Lung microvascular endothelial cell (primary cell): ENCODE measurements at places on chromosomes 16 and 17.

GRCh38 chr17:12659500-12659899, 6.2 kb upstream of the MYOCD start:
- no peak for DNase-seq

DNA sequence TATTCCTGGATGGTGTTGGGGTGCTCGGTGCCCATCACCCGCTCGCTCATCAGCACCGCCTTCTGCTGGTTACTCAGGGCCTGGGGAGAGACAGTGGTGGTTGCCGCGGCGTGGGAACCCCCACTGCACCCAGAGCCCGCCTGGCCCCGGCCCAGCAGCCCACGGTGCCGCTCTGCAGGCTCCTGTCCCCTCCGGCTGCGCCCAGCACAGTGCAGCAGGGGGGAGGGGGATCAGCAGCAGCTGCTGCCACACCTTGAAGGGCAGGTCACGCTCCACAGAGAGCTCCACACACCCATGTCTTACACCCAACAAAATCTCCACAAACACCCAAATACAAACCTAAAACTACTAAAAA, 18.8 kb downstream of the CLUH start:
- no peak for DNase-seq

GRCh38 chr17:81494626-81495377, 17.8 kb downstream of the ACTG1 start:
- no peak for DNase-seq

GRCh38 chr16:89957216-89957785, 8.7 kb downstream of the DEF8 start:
- DNase-seq = no peak

DNA sequence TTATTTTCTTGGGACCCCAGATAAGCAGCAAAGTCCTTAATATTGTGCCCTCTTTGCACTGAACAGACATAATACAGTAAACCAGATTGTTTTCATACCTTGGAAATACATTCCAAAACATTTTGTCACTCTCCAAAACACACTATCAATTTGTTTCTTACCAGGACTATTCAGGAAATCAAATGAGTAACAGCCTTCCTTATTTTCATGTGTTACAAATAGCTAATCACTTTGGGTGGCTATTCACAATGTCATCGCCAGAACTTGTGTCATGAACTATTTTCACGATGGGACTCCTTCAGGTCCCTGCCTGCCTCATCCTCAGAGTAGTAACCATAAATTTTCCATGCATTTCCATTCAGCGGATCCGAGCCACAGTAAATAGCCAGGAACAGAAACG, 104.5 kb downstream of the MAP2K6 start:
- DNase-seq = peak; percentile 48

DNA sequence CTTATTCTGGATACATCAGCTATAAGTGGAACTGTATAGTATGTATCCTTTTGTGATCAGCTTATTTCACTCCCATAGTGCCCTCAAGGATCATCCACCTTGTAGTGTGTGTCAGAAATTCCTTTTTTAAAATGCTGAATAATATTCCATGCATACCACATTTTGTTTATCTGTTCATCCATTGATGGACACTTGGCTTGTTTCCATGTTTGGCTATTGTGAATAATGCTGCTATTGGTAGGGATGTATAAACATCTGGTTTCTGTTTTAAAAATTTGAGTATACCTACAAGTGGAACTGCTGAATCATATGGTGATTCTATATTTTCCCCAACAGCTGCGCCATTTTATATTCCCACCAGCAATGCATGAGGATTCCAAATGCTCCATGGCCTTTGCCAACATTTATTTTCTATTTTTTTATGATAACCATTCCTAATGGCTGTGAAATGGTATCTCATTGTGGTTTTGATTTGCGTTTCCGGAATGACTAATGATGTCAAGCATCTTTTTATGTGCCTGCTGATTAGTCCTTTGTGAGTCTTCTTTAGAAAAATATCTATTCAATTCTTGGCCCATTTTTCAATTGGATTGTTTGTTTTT, 11.6 kb downstream of the RCVRN start:
- no peak for DNase-seq

GRCh38 chr17:61168506-61168905, 231.1 kb upstream of the TBX2 start:
- no peak for DNase-seq
